ENCODE measurements at places on chromosomes 1 and 21. TPM values are rescaled to one million over a fixed set of nuclear protein-coding genes. Genes with fewer than 3 reads are reported as not detected.

GRCh38 chr1:40075266-40075665, 21.8 kb downstream of the PPT1 start:
- DNase-seq: no peak

ANKRD65 gene
- 1.2 TPM for total RNA-seq

AGT gene
- 0.69 TPM for total RNA-seq

FCN3 gene
- 0.32 TPM for total RNA-seq

CFHR4 gene
- not detected for total RNA-seq

DNA sequence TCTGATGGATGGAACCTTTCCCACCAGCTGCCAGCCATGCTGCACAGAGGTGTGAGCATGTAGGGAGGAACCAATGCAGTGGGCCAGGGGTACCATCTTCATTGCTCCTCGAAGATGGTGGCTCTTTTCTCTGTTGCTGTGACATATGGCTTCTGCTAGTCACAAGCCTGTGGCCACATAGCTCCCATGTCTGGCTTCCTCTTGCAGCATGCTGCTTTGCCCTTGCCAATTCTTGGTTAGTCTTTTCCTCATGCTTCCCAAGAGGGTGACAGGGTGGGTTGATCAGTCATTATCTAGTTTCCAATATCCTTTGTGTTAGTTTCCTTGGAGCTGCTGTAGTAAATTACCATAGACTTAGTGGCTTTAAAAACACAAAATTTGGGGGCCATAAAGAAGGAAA, 123.4 kb downstream of the ETS2 start:
- DNase-seq: no peak

CACNA1S gene
- total RNA-seq: not detected

Measured in GM12878 (cell line).